ENCODE measurements at places on chromosomes 16 and 17. TPM values are rescaled to one million over a fixed set of nuclear protein-coding genes. Genes with fewer than 3 reads are reported as not detected.

HOXB8 gene
- 7.2 TPM for total RNA-seq

SLC22A31 gene
- total RNA-seq: 1.3 TPM

KRTAP9-8 gene
- total RNA-seq: not detected

LDHD gene
- 0.74 TPM for total RNA-seq

DNAAF8 gene
- 1.0 TPM for total RNA-seq

PRAC1 gene
- not detected for total RNA-seq

NKD1 gene
- total RNA-seq: 0.29 TPM

SLC35G6 gene
- not detected for total RNA-seq
